ENCODE measurements at places on chromosomes 6 and 20.

DNA sequence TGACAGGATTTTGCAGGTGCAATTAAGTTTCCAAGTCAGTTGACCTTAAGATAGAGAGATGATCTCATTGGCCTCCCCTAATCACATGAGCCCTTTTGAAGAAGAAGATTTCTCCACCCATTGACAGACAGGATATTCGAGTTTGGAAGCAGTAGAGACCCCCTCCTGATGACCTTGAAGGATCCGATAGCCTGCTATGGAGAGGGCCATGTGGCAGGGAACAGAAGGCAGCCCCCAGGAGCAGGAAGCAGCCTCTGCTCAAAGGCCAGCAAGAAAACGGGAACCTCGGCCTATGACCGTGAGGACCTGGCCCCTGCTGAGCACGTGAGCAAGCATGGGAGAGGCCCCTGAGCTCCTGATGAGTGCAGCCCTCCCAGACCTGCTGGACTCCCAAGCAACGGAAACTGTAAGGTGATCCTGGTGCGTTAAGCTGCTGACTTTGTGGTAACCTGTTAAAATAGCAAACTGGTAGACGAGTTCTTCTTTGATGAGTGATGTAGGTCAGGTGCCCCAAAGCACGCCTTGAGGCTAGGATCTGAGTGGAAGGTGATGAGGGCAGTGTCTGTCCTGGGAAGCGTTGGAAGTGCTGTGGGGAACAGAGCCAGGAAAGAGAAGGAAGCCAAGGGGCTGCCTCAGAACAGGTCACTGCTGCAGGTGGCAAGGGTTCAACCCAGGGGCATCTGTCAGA lies 18.5 kb upstream of the TUBB2A start:
- DNase-seq: no peak

GRCh38 chr6:134249759-134250602 lies 67.9 kb downstream of the SGK1 start:
- no peak for DNase-seq

- DNase-seq: no peak
Measured at GRCh38 chr20:32052090-32052777, at the start of gene HCK. HCK (plus strand) TSS chr20:32052242.

DNA sequence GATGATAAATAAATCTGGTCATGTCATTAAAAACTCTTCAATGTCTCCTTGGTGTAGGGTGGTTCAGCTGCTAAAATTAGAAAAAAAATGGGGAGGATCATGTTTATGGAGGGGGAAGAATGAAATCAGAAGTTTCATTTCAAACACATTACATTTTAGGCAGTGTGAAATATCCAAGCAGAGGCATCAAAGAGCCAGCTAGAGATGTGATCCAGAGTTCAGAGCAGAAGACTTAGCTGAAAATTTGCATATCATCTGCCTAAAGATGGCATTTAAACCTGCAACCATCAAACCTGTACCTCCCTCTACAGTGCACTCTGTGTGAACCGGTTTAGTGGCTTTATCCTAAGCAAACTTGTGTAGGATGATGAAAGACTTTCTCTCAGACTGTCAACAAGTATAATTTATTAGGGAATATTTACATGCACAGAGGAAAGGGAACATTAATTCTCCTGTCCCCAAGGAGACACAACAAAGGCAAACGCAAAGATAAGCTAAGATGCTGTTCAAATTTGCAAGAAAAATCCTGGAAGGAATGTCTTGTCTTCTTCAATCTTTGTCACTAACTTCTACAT lies 84.8 kb upstream of the PLEKHG1 start:
- DNase-seq: no peak

DNA sequence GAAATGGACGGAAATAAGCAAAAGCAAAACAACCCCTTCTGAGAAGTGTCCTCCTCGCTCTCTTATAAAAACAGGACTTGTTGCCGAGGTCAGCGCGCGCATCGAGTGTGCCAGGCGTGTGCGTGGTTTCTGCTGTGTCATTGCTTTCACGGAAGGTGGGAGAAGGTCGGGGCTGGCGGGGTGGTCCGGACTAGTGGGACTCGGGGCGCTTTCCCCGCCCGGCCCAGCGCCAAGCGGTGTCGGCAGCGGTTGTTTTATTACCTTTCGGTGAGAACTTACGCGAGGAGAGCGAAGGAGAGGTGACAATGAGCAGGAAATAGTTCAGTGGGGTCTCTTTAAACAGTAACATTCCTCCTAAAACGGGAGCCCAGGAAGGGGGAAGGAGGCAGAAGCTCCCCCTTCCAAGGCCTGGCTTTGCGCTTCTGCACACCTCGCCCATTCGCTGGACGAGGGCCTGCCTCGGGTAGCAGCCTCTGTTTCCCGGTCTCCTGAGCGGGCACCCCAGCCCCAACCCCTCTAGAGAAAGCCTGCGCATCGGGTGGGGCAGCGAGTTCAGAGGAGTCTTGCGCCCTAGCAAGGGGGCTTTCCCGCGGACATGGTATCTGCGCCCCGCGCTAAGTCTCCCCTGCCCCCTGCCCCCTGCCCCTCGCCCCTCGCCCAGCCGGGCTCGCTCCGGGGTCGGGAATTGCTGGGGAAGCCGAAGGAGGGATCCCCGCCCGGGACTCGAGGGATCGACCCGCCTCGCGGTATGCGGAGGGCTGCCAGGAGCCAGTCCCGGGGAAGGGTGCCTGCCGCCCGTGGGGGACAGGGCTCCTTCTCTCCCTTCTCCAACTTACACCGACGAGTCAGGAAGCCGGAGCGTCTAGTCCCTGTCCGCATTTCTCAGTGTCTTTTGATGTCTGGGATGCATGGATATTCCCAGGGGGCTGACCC lies 1.2 kb upstream of the TBXT start:
- no peak for DNase-seq

Data from T-helper 2 cell (primary cell).